Activated CD8-positive, alpha-beta memory T cell treated with anti-CD3 and anti-CD28 coated beads for 1 hour (primary cell): ENCODE measurements at places on chromosomes 5 and 9.

- no peak for DNase-seq
Measured at GRCh38 chr9:38061326-38061977, 7.6 kb downstream of the SHB start.

- DNase-seq, result no peak
Measured at GRCh38 chr9:137352511-137353222, 50.6 kb upstream of the NRARP start.

GRCh38 chr5:56328753-56329560 lies 95.8 kb upstream of the ANKRD55 start:
- no peak for DNase-seq

DNA sequence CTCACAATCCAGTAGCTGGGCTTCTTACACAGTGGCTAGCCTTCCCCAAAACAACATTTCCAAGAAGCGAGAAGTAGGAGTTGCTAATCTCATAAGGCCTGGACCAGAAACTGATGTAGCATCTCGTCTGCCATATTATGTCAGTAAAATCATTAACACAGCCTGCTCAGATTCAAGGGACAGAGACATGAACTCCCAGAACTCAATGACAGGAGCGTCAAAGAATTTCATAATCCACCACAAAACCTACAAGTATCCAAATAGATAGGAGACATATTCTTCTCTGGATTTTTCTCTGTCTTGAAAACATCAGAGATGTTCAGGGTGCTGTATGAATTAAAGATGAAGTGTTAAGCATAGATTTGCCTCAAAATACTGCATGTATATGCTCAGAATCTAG lies 457.6 kb upstream of the ACTBL2 start:
- DNase-seq, result no peak
